ENCODE measurements at places on chromosomes 1 and 21.

- DNase-seq, result no peak
Observed at GRCh38 chr1:51214615-51215131, 21.4 kb upstream of the RNF11 start.

DNA sequence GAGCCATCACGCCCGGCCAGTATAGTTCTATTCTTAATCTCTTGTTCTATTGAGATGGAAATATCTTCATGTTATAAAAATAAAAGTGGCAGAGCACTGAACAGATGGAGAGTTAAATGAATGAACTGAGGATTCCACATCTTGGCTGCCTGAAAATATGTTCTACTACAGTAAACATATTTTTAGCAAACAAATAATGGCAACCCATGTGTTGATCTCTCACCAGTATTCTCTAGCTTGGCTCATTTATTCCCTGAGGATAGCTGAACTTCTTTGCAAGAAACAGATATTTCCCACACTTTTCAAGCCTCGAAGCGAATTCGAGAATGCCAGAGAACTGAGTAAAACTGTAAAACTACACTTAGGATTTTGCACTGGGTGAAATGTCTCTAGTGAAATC lies 58.9 kb downstream of the DIRAS3 start:
- DNase-seq, result no peak

DNA sequence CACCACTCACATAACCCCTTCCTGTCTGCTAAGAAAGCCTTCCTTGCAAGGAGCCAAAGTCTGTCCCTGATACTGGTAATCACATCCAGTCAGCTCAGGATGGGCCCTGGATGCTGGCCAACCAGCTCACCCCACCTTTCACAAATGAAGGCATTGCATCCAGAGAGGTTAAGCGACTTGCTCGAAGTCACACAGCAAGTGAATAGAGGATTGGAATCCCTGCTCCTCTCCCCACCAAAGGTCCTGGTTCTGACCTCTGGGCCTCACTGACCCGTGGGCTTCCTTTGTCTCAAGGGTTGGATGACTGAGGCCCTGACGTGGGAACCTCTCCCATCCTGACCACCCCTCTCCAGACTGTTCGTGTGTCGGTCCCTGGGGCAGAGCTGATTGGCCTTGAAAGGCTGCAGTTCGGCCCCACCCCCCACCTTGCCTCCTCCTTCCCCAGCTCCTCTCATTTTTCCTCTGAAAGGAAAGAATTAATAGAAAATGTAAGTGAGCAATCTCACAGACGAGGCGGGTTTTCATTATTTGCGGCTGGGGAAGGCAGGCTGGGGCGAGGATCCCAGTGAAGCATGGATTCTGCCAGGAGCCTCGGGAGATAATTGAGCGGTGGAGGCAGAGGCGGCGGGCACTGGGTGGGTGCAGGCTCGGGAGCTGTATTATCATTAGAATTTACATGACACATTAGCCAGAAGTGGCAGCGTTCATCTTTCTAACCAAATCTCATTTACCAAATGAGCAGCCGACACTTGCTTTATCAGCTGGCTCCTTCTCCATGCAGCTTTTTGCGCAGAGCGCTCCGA lies 101.5 kb upstream of the CSF3R start:
- DNase-seq, result no peak

DNA sequence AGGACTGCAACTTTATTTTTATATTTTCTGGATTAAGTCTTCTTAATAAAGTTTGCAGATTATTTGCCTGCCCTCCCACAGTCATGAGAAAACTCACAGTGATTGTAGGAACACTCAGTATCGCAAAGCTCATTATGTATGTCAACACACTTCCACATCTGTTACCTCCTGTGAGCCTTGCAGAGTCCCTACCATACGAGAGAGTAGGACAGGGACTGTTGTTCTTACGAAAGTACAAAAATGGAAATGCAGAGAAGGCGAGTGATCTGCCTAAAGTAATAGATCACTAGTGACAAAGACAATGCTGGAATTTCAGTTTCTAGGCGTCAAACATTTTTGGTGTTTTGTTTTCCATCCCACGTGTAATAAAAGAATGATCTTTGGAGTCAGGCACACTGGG lies 131.7 kb downstream of the SYT2 start:
- no peak for DNase-seq

DNA sequence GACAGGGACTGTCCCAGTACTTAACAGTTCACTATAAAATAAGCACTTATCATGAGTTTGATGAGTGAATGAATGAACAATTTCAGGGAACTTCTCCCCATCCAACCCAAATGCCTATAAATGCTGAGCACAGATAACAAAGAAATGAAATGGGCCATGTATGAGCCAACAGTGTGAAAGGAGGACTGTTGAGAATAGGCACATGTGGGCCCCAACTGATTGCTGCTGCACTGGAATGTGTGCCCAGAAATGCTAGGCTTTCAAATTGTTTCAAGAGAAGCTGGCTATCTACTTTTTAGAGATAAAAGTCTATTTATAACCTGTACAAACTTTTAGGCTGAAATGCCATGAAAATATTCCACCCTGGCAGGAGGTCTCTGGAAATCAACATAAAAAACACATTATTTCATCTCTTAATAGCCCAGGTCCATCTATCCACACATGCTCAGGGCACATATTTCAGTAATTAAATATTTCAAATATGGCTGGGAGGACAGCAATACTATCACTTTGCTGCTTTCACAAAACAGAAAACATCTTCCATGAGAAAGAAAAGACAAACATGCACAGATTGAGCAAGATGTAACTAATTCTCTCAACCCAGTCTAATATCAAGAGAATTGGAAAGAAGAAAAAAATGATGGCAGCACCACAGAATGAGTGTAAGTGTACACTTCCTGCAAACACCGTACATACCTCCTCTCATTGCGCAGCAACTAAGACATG lies 49.8 kb downstream of the COLGALT2 start:
- DNase-seq, result no peak

GRCh38 chr1:57024855-57025254 lies 59.0 kb upstream of the C8B start:
- DNase-seq, result no peak

DNA sequence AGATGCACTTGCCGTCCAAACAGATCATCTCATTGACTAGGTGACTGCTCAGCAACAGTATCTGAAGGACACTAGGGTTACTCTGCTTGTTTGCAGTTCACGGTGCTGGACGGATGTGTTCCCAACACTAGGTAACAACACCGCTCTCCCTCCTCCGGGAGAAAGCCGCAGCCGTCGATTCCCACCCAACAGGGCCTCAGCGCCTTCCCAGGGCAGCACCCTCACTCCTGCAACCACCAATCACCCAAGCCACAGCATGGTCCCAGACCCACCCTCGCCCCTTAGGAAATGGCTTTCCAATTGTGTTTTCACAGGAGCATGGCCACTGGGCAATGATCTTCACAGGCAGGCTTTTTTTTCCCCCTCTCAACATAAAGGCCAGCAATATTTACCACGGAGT lies 779 bp downstream of the TLR5 start:
- DNase-seq, result no peak

- DNase-seq, result peak; percentile 79
Observed at GRCh38 chr1:31593770-31594632, 17.7 kb downstream of the TINAGL1 start.

DNA sequence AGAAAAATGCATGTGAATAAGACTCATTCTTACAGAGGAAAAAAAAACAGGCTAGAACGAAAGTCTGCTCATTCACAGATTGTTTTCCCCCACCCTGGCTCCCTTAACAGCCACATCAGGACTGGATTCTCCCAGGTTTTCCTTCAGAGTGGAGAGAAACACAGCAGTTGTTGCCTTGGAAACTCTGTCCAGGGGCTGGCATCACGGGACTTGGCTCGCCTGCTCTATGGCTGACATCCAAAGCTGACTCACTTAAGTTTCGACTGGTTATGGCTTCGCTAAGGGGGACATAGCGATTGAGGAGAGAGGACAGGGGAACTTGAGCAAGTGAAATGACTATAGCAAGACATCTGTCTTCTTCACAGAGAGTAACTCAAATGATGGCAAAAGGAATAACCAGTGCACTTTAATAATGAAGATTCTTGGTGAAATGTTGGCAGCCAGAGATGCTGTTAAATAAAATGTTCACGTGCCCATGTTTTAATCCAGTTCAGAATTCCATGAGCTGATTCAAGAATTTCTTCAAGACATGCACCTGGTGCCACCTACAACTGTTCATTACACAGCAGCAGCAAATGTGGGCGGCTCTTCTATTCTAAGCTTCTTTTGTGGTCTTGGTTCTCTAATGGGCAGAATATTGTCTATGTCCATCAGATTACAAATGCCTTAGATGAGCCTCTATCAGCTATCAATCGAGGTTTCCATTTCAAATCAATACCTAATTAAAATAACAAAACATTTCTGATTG lies 21.8 kb downstream of the MIS18A start:
- DNase-seq, result peak; percentile 90

- DNase-seq, result no peak
Observed at GRCh38 chr21:23016617-23017016, 2018.4 kb downstream of the NCAM2 start.

- no peak for DNase-seq
Observed at GRCh38 chr1:172398193-172398592, 22.3 kb upstream of the C1orf105 start.

Data from right forelimb (tissue), 1 donor.